ENCODE measurements at places on chromosomes 13 and 19.

DNA sequence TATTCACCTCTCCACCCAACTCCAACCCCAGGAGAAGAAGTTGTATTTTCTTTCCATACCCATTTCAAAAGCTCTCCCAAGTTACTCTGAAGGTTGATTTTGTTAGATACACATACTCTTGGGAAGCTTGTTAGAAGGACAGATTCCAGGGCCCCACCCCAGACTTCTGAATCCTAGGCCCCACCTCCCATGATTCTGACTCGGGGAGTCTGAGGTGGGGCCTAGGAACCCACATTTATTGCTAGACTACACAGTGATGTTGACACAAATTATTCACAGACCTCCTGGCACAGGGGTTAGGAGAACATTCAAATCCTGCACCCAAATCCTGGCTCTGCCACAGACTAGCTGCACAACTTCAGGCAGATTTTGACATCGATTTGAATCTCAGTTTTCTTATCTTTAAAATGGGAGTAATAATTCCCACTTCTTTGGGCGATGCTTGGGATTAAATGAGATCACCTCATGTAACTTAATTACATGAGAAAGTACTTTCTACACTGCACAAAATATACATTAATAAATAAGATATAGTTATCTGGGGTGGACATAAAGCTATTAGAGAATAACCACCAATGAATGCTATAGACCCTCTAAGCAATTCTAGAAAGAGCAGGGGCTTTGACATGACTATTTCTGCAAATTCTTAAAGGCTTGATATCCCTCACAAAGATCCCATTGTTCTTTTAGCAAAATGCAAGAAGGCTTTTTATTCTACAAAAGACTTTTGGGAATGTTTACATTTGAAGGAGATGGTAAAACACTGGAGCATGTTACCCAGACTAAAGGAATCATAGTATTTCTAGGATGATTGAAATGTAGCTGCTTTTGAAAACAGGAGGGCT lies 18.0 kb downstream of the MBNL2 start:
- no peak for DNase-seq

- DNase-seq, result no peak
Observed at GRCh38 chr19:45305421-45305820, 17.3 kb downstream of the CKM start.

GRCh38 chr19:53772943-53773342 lies 51.2 kb downstream of the NLRP12 start:
- peak; percentile 7 for DNase-seq

DNA sequence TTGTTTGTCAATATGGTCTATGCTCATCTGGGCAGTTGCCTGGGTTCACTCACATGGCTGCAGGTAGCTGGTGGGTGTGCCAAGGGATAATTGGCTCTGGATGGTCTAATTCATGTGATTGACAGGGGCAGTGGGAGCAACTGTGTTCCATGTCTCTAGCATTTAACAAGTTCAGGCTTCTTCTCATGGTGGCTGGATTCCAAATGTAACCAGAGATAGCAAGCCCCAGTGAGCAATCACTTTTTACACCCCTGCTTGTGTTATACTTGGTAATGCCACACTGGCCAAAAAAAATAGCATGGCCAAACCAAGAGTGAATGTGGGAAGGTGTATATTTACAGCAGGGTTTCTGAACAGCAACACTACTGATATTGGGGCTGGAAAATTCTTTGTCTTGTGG lies 89.6 kb upstream of the TNFSF11 start:
- DNase-seq, result no peak

GRCh38 chr13:113361406-113361805 lies 2.5 kb downstream of the GRTP1 start:
- no peak for DNase-seq

DNA sequence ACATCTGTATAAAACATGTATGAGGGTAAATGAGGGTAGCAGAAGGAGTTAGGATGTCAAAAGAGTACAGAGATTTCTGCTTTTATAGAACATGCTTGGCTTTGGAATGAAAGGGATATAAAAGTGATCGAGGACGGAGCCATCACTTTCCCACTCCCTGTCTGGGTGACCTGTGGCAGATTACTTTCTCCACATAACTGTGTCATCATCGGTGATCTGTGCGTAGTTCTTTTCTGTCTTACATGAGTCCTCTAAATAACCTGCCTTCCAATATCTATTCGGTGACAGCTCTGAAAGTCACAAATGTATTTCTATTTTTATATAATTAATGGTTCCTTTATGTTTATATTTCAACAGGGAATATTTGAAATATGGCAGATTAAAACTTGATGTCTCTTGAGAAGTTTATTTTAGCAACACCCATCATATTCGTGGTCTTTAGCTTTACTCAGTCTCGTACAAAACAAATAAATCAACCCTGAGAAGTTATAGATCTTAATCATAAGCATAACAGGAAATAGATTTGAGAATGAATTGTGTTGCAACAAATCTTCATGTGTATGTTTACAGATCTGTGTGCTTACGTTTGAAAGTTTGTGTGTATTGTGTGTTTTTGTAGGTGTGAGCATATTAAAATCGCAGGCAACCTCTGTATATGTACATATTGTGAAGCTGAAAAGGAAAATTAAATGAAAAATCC lies 1094.3 kb downstream of the EFNB2 start:
- no peak for DNase-seq

DNA sequence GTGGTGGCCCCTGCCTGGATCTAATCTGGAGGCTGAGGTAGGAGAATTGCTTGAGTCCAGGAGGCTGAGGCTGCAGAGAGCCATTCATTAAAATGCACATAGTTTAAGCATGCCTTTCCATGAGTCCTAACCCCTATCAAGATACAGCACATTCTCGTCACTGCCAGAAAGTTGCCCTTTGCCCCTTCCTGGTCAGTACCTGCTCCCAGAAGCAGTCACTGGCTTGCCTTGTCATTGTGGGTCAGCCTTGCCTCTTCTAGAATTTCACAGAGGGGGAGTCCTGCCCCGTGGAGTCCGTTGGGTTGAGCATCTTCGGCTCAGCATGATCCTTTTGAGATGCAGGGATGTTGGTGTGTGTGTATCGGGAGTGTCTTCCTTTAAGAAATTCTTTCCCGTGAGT lies 10.8 kb downstream of the BICRA start:
- no peak for DNase-seq

GRCh38 chr13:99408703-99409000 lies 92.6 kb upstream of the TM9SF2 start:
- DNase-seq, result no peak

- no peak for DNase-seq
Observed at GRCh38 chr19:5253406-5254110, 87.1 kb downstream of the PTPRS start.

DNA sequence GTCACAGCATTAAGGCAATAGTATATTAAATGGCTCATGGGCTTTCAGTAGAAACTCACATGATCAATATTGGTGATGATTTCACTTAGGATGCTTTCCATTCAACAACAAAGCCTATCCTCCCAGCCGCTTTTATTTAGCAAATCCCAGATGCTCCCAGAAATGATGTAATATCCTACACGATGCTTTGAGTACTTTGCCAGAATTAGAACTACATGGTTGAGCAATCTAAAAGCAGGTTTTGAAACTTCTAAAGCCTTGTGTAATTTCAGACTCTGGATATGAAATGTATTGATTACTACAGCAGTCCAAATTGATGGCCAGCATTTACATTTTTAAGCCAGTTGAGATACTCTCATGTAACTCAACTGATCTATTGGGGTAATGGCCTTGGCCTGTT lies 13.6 kb downstream of the DLEU7 start:
- no peak for DNase-seq

DNA sequence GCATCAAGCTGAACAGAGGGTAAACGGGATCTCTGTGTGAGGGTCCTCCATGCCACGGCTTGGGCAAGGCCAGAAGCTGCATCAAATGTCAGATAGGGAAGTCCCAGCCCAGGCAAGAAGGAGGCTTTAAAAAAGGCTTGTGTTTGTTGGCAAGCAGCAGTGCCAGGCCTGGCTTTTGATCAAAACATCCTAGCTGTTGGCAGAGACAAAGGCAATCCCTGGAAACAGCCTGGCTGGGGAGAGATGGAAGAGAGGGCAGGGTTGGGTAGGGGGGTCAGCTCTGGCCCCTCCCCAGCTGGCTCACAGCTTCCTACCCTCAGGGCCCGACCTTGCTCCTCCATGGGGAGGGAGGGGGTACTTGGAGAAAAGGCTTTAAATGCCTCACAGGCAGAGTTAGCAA lies 61.8 kb upstream of the KCTD15 start:
- DNase-seq, result no peak

GRCh38 chr13:99119656-99120055 lies 81.0 kb upstream of the UBAC2 start:
- DNase-seq, result peak; percentile 12

DNA sequence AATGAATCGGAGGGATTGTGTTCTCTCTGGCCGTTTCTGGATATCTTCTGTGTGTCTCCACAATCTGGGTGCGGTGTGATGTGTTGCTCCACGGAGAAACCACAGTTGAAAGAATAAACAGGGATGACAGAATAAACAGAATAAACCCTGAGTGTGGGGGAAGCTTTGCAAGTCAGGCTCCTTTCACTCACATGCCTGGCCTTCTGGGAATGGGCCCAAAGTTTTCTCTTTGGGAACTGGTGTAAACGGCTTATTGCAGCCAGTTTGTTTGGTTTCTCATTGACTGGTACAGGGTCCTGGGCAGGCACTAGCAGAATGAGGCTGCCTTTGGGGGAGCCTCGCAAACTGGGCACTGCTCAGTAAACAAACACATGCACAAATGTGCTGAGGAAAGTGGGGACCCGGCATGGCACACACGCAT lies 324.7 kb downstream of the DLEU7 start:
- no peak for DNase-seq

DNA sequence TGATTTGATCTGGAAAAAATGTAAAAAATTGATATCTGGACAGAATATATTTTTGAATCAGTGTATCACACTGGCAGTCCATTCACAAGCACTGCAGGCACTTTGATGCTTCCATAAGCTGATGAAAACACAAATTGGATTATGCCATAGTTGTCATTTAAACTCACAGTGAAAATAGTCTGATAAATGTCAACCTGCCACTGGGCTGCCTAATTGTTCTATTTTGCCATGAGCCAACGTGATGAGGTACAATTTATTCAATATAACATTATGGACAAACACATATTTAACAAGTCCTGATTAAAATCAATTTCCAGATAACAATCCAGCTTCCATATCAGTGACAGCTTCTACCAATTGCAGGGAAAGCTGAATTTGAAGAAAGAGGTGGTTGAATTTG lies 1244.9 kb downstream of the EFNB2 start:
- no peak for DNase-seq

- DNase-seq, result no peak
Observed at GRCh38 chr13:30318026-30318425, 10.7 kb upstream of the KATNAL1 start.

DNA sequence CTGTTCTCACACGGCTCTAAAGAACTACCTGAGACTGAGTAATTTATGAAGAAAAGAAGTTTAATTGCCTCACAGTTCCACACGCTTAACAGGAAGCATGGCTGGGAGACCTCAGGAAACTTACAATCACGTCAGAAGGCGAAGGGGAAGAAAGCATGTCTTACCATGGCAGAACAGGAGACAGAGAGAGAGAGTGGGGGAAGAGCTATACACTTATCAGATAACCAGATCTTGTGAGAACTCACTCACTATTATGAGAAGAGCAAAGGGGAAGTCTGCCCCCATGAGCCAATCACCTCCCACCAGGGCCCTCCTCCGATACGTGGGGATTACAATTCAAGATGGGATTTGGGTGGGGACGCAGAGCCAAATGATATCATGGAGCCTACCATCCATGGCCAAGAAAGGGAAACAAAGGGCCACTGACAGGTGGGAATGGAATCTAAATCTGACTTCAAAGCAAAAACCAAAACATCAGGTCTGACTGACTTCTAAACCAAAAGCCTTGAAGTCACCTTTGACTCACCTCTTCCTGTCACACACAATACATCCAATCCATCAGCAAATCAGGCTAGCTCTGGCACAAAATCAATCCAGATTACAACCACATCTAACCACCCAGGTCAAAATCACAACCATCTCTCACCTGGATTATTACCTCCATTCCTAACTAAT lies 189.7 kb downstream of the ENOX1 start:
- no peak for DNase-seq

DNA sequence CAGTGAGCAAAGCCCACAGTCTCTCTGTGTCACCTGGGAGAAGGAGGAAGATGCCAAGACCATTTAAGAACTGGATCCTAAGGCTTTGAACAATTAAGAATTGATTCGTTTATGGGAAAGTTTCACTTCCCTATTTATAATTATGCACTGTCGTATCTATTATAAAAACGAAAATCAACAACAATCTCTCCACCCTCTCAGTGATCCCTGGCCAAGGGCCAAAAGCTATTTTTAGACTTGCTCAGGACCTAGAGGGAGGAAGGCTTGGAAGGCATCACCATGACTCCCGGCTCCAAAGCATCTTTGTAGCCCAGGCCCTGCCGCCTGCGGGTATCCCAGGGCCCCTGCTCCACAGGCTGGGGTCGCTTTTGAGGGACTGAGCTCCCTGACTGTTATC lies 1.3 kb downstream of the RHPN2 start:
- DNase-seq, result no peak

DNA sequence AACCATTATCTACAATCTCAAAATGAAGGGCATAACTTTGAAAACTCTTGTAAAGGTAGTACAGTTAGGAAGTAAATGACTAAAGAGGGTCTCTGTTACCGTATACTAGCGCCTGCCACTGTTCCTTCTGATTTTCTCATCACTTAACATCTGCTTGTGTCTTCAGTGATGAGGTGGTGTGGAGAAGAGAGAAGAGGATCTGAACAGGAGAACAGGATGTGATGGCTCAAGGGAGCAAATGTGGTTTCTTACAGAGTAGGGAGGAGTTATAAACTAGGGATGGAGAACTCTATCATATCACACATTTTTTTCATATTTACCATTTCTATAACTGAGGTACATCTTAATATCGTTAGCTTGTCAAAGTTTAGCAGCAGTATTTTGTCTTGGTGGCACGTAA lies 1.1 kb downstream of the KCTD4 start:
- no peak for DNase-seq

DNA sequence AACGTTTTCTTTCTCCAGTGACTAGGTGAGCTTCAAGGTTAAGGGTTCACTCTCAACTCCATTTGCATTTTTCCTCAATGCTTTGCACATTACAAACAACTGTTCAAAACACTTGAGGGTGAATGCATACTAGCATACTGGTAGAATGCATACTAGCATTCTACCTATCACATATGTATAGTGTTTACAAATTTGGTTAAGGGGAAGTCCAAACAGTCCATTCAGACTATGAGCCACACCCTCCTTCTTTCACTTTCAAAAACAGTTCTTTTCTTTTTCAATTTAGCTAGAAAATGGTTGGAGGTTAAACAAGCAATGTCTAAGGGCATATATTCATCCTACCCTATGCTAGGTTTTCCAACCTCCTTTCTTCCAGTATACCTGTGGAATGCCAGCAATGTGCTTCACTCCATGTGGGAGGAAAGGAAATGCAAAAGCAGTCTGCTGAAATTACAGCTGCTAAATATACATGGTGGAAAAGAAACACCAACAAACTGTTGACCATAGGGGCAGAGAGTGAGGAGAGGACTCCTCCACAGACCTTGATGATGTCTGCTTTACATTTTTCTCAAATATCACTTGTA lies 102.6 kb downstream of the DOCK9 start:
- DNase-seq, result no peak

GRCh38 chr13:21641629-21642028 lies 29.2 kb upstream of the FGF9 start:
- no peak for DNase-seq

GRCh38 chr13:106001443-106001842 lies 534.0 kb downstream of the EFNB2 start:
- DNase-seq, result no peak
